ENCODE measurements at places on chromosomes 11 and 22.

GRCh38 chr11:77049026-77049425, 14.8 kb downstream of the B3GNT6 start:
- no peak for DNase-seq

DNA sequence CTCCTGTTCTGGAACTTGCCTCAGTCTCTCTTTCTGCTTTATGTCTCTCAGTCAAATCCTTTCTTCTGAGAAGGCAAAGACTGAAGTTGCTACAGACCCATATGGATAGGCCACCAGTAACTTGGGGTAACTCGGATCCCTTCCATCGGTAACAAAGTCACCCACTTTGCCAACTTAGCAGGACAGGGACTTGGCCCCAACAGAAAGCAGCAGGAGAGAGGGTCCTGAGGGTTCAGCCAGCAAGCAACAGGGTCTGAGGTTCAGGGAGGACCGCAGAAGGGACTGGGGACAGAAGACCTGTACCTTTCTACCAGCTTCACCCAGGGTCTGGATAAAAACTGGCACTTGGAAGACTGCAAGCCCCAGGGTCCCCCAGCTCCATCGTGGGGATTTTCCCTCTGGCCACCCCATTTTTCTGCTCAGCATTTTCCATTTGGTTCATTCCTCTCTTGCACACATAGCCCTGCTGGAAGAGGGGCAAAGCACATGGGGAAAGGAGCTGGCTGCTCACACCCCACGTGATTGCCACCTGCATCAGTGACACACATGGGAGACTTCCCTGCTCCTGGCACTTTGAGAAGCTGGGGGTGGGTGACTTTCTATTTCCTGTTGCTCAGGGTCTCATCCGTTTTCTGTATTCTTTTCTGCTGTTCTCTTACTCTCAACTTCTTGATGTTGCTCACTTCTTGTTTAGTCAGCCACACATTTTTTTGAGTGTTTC, 34.6 kb upstream of the GNAZ start:
- no peak for DNase-seq

- no peak for DNase-seq
Observed at GRCh38 chr11:38274031-38274430, 1676.0 kb upstream of the RAG2 start.

DNA sequence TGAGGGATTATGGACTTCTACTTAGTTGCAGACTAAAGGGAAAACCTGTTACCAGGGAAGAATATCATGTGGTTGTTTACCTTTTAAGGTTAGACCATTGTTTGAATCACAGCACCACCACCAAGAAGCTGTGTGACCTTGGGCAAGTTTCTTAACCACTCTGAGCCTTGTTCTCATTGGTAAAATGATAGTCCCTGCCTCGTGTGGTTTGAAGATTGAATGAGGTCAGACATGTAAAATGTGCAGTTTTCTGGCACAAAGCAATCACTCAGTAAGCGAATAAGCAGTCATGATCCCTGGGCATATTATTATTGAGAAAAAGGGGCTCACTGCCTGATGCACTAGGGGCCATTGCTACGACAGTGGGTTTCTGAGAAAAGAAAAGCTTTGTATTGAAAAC, 28.3 kb downstream of the MOV10L1 start:
- DNase-seq: no peak

DNA sequence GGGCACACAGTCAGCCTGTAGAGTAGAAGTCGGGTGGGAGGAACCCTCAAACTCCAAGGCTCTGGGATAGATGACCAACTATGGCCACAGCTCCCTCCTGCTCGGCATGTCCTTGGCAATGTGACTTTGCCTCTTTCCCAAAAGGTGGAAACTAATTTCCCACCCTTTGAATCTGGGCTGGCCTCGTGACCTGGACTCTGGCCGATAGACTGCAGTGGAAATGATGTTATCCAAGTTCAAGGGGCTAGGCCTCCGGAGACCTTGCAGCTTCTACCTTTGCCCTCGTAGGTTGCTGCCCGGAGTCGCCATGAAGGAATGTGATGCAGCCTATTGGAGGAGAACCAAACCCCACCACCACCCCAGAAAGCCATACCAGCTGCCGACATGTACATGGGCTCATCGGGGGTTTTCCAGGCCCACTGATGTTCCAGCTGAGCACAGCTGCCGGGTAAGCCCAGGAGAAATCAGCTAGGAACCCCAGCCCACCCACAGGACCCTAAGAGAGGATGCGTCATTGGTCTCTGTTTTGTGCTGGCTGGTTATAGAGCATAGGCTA, 30.4 kb downstream of the KCNJ4 start:
- no peak for DNase-seq

- no peak for DNase-seq
Observed at GRCh38 chr11:64764040-64764611, 4.4 kb upstream of the PYGM start.

DNA sequence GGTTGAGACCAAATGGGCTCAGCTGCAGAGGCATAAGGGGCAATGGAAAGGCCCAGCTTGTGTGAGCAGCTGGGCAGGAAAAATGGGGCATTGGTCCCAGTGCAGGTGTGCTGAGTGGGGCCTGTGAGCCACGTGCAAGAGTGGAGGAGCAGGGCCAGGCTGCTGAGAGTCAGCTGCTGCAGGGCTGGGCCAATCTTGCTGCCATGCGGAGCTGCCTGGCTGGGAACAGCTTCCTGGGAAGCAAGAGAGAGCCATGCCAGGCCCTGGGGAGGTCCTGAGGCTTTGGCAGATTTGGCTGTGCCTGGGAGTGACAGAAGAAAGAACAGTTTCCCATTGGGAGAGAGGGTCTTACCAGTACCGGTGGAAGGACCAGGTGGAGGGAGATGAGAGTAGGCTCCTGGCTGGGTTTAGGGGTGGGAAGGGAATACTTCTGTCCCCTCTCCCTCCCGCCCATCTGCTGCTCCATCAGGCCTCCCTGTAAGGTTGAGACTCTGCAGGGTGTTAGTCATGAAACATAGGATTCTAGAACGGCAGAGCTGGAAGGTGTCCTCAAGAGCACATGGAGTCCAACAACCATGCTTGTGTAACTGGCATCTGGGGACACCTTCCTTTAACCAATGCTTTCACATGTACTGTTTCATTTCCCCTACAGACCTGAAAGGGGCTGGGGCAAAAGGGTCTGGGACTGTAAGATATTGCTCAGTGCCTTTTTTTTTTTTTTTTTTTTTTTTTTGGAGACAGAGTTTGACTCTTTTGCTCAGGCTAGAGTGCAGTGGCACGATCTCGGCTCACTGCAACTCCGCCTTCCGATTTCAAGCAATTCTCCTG, 10.4 kb downstream of the SEPTIN3 start:
- no peak for DNase-seq

DNA sequence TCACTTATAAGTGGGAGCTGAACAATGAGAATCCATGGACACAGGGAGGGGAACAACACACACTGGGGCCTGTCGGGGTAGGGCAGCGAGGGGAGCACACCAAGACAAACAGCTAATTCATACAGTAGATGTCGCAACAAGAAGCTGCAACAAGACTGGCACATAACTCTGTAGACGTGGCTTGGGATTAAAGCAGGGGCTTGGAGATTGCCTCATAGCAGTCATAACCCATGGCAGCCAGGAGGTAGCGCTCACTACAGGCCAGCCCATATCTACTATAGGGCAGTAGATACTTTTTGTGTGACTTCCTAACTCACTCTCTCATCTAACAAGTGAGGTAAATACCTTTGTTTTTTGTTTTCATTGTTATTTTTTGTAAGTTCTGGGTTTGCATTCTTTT, 1.7 kb upstream of the OR9G4 start:
- DNase-seq: no peak

GRCh38 chr11:95790123-95790932, at the start of gene CEP57:
Gene CEP57 (plus strand): TSS chr11:95790498. CDS start chr11:95790699, 201 bp downstream.
- peak; percentile 93 for DNase-seq

DNA sequence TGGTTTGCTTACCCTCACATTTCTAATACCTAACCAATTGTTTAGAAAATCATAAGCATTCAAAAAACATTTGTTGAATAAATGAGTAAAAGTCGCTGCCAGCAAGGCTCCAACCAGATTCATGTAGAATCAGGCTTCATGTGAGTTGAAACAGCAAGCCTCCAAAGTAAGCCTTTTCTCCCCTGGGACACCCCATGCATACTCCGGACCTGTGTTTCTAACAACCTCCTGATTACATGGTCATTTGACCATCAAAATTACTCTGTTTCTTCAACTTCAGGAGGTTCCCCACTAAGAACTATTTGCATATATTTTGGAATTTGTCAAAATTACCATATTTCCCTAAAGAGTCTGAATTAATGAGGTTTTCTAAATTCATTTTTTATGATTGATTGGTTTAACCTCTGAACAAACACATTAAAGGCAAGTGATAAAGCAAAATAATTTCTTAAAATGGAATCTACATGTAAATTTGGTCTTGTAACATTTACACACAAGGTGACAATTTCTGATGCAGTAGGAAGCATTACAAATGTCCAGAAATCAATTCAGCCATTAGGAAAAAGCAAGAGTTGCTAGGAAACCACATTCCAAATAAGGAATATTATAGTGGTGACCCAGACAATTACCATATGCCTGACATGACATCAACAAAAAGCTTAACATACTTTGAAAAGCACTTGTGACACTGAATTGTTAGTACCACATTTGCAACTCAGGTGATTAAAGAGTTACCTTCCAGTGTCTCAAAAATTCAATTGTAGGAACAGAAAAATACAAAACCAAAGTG, 252.6 kb downstream of the GUCY1A2 start:
- no peak for DNase-seq

- peak; percentile 59 for DNase-seq
Observed at GRCh38 chr11:17277024-17277584, 565 bp downstream of the NUCB2 start.

GRCh38 chr11:47886096-47886495, 37.9 kb upstream of the NUP160 start:
- DNase-seq: no peak

- no peak for DNase-seq
Observed at GRCh38 chr11:36222831-36223635, 66.2 kb downstream of the COMMD9 start.

DNA sequence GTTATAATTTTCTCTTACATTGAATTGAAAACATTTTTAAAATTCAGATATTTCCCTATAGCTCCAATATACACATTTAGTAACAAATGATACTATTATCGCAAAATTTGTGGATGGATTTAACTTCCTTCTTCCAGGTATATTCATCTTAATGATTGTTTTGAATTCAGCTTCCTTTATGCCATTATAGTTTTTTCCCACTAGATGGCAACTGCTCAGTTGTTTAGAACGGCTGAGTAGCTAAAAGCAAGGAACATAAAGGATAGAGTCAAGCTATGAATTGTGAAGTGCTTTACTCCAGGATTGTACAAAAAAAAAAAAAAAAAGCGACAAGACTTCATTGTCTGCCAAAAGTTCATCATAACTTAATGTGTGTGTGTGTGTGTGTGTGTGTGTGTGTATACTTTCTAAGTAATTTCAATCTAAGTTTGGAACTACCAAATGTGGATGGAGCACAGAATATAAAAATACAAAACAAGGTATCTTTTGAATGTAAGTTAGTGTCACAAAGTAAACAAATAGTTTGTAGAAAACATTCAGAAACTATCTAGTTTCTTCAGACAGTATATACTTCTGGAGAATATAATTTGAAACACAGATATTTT, 846.4 kb downstream of the DLG2 start:
- peak; percentile 0 for DNase-seq

GRCh38 chr11:96199563-96200025, 143.4 kb downstream of the MAML2 start:
- DNase-seq: no peak

GRCh38 chr11:121257976-121258375, 34.6 kb upstream of the SC5D start:
- DNase-seq: no peak

GRCh38 chr22:20517422-20517821, 10.0 kb downstream of the MED15 start:
- no peak for DNase-seq

DNA sequence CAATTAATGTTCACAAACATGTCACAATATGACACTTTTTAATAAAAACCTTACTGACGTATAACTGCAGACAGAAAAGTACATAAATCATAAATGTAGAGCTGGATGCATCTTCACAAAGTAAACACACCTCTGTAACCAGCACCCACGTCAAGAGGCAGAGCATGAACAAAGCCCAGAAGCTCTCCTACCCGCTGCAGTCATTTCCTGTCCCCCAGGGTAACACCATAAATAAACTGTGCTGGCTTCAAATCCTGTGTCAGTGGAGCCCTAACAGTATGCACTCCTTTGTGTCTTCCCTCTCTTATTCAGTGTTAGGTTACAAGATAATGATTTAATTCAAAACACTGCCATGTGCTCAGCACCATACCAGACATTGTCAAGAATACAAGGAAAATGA, 5.7 kb downstream of the SYT13 start:
- peak; percentile 98 for DNase-seq

DNA sequence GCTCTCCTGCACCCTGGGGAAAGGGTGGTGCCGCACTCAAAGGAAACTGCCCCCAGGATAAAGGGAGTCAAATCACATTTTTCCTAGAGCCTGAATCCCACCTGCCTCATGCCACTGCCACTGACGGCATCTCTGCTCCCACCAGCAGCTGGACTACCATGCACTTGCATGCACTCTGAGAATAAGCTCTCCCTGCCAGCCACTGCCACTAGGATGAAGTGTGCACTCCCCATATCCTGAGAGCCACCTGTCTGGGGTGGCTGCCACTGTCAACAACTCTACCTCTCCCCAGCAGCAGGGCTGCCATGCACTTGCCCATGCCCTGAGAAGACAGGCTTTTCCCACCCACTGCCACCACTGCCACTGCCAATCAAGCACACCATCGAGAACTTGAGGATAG, 31.6 kb downstream of the MRGPRX4 start:
- DNase-seq: no peak

DNA sequence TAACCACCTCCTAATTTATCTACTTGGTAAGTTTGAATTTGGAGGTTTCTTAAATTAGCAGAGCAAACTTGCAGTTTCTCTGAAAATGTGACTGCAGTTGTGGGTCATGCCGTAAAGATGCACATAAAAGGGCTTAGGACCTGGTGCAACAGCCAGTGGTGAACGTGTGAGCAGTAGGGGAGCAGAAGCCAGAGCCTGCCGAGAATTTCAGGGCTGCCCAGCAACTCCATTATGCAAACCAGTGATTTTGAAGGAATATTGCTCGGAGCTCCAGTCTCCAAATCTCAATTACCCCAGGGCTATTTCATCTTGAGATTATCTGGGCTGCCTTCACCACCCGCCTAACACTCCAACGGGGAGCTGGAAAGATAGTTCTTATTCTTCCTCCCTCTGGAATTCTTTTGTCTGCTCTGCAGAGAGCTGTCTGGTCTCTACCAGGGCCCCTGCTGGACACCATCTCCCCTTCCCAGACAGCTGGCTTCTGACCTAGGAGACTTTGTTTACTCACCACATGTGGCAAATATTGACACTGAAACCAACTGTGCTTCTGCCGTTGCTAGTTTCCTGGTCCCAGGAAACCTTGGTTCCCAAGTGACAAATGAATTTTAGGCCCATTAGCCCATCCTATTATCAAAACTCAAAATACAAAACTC, 93.9 kb downstream of the DSCAML1 start:
- peak; percentile 79 for DNase-seq

- DNase-seq: no peak
Observed at GRCh38 chr11:79447038-79447786, 6.4 kb upstream of the TENM4 start.

DNA sequence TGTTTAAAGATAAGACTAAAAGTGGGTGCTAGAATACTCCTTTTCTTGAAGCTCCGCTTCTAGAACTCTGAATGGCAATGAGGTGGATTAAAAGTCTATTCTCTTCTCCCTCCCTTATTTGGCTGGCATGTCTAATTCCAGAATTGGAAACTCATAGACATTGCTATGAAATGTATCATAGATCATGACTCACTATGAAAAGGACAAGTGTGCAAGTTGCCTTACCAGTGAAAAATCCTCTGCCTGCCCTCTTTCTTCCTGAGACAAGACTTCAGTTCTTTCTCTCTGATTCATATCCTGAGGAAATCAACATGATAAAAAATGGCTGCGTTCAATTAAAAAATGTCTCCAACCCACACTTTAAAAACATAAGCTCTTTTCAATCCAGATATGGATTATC, 73.2 kb upstream of the BLID start:
- no peak for DNase-seq
